ENCODE measurements at places on chromosomes 1 and 21. TPM values are rescaled to one million over a fixed set of nuclear protein-coding genes. Genes with fewer than 3 reads are reported as not detected.

AMY1B gene
- total RNA-seq, result not detected

CTSE gene
- not detected for total RNA-seq

SELP gene
- total RNA-seq, result 0.16 TPM

KAZN gene
- 1.2 TPM for total RNA-seq

RNF186 gene
- not detected for total RNA-seq

CELSR2 gene
- 4.3 TPM for total RNA-seq

ISG15 gene
- 33.8 TPM for total RNA-seq
